Germinal center (tissue), 1 donor: ENCODE measurements at places on chromosomes 2 and 18.
A peak's percentile ranks its signal among the peaks of the same experiment; 100 is the strongest.

GRCh38 chr2:225025917-225026571 is 16.2 kb downstream of the DOCK10 start:
- no peak for DNase-seq

- DNase-seq: no peak
Observed at GRCh38 chr2:158731386-158731785, 63.7 kb upstream of the DAPL1 start.

- no peak for DNase-seq
Observed at GRCh38 chr2:166924967-166925366, 36.7 kb downstream of the XIRP2 start.

- DNase-seq: no peak
Observed at GRCh38 chr2:144111437-144111836, 408.5 kb downstream of the ZEB2 start.

GRCh38 chr18:61079714-61080113 is 253.5 kb upstream of the CDH20 start:
- DNase-seq: no peak

- no peak for DNase-seq
Observed at GRCh38 chr18:79800371-79801180, 2.8 kb downstream of the KCNG2 start.

DNA sequence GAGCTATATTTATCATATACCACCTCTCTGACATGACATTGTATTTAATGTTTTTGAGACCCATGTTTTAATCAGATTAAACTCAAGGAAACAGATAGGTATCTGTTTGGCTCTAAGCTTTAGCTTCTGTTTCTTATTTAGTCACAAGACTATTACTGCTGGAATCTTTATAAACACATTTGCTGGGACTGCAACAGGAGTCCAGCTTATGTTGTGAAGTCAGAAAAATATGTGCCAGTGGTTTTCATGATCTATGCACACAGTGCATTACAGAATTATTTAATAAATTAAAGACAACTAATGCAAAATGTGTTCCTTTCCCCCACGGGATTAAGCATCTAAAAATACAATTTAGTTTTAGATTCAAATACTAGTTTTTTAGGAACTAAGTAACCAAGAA is 338.9 kb downstream of the ZEB2 start:
- DNase-seq: no peak

DNA sequence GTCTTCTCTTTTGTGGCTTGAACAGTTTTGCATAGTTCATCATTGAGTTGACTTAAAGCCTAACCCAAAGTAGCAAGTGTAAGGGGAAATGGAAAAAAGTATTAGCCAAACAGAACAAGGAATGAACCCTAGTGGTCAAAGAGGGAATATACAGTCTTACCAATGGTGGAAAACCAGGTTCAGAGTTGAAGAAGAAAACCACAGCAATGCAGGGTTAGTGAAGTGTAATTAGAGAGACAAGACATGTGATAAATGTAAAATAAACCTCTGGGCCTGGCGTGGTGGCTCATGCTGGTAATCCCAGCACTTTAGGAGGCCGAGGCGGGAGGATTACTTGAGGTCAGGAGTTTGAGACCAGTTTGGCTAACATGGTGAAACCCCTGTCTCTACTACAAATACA is 2.4 kb downstream of the TTN start:
- DNase-seq: peak; percentile 63

GRCh38 chr2:101473911-101474701 is 806 bp downstream of the RFX8 start:
- peak; percentile 28 for DNase-seq

GRCh38 chr2:207662203-207662602 is 37.0 kb upstream of the METTL21A start:
- peak; percentile 72 for DNase-seq

DNA sequence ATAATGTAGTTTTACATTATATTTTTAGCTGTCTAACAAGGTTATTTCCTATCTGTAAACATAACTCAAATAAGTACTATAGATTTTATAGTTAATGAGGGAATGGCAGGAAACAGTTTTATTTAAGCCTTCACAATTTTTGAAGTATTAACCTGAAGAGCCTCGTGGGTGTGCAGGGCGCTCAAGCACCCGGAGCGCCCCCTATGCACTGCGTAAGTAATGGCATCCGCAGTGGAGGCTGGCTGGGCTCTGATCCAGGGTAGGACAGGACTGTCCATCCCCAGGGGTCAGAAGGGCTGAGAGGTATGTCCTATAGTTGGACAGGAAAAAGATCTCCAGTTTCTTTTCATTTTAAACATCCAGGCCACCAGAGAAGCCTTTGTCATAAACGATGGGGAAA is 8.2 kb upstream of the GBX2 start:
- DNase-seq: peak; percentile 47

DNA sequence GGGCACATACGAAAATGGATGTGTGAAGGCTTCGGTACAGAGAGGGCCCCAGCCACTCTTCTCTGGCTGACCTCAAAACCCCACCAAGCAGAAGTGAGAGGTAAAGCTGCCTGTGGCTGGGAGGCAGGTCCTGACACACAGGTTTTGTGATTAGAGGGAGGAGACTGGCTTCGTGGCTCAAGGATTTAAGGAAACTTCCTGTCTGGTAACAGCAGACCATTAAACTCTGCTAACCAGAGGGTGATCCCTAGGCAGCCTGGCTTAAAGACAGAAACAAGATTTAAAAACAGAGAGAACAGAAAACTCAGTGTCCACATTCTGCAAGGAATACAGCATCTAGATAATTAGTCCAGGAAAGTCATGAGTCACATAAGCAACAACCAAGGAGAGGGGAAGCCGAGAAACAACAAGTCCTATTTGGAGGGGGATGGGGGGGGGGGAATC is 101.9 kb downstream of the NFATC1 start:
- DNase-seq: no peak

DNA sequence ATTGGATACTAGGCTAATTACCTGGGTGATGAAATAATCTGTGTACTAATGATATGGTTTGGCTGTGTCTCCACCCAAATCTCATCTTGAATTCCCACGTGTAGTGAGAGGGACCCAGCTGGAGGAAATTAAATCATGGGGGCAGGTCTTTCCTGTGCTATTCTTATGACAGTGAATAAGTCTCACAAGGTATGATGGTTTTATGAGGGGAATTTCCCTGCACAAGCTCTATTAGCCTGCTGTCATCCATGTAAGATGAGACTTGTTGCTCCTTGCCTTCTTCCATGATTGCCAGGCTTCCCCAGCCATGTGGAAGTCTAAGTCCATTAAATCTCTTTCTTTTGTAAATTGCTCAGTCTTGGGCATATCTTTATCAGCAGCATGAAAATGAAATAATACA is 394.1 kb upstream of the SYT4 start:
- DNase-seq: no peak

- peak; percentile 51 for DNase-seq
Observed at GRCh38 chr2:68835621-68836020, 35.6 kb downstream of the BMP10 start.

DNA sequence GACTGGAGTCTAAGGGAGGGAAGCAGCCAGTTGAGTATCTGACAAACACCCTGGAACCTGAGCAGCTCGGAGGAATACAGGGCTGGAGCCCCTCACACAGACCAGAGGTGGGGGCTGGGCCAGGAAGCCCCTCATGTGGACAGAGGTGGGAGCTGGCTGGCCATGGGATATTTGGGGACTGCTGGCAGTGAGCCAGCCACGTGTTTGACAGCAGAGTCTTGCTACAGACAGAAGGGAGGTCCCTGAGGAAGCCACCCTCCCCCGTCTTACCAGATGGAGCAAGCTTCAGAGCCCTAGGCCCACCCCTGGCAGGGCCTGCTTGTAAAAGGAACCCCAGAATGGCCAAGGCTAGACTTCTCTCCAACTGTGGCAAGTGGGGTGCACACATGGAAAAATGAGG is 3.6 kb upstream of the MTERF4 start:
- DNase-seq: no peak

DNA sequence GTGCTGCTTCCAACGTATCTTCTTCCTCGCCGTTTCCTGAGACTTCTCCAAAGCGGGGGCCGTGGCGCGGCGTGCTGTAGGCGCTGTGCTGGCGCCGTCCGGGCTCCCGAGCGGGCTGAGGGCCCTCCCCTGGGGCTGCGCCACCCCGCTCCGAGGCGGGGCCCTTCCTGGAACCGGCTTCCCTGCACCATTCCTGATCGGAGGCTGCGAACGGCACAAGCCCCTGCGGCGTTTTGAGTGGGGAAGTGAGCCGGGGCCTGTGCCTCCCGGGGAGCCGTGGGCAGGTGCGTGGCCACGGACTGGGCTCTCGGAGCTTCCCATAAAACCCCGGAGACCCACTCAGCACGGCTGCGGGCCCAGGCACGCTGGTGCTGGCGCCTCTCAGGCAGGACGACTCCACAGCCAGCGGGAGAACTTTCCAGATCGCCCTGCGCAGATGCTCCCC is 74.7 kb downstream of the PSMG2 start:
- no peak for DNase-seq

- DNase-seq: no peak
Observed at GRCh38 chr18:46289463-46289862, 185.3 kb downstream of the HAUS1 start.

- DNase-seq: no peak
Observed at GRCh38 chr2:130385709-130386108, 29.9 kb downstream of the PTPN18 start.

GRCh38 chr2:43340066-43340465 is 113.7 kb upstream of the ZFP36L2 start:
- no peak for DNase-seq

- DNase-seq: no peak
Observed at GRCh38 chr2:117856415-117857210, 42.1 kb downstream of the DDX18 start.

DNA sequence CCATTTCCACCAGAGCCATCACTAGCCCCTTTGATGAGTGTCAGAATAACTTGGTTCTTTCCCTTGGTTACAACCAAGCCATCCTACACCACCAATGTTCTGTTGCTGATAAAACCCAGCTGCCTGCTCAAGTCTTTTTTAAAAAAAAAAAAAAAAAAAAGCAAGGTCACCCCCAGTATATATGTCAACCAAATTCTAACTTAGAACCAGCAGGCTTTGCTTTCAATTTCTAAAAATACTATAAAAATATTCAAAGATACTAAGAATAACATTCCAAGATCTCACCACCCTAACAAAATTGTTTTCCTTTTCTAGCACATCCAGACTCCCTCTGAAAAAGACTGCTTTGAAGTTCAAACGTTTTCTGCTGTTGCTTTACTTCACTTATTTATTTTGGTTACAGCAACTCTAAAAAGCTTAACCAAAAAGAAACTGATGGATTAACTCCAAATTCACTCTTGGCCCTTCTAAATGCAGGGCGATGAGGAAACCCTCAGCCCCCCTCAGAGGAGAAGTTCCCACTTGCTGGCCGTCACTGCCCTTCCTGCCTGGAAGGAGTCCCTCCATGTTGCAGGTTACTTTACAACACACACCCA is 10.9 kb downstream of the UXS1 start:
- no peak for DNase-seq

DNA sequence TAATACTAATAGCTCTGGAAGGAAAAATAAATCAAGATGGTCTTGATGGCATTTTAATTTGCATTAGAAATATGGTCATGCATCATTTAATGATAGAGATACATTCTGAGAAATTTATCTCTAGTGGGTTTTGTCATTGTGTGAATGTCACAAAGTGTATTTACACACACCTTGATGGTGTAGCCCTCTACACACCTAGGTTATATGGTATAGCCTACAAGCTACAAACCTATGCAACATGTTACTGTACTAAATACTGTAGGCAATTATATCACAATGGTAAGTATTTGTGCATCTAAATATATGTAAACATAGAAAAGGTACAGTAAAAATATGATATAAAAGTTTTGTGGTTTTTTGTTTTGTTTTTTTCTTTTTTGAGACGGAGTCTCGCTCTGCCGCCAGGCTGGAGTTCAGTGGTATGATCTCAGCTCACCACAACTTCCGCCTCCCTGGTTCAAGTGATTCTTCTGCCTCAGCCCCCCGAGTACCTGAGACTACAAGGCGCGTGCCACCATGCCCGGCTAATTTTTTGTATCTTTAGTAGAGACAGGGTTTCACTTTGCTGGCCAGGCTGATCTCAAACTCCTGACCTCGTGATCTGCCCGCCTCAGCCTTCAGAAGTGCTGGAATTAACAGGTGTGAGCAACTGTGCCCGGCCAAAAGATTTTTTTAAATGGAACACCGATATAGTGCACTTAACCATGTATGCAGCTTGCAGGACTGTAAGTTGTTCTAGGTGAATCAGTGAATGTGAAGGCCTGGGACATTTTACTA is 83.7 kb upstream of the UBXN4 start:
- DNase-seq: no peak

DNA sequence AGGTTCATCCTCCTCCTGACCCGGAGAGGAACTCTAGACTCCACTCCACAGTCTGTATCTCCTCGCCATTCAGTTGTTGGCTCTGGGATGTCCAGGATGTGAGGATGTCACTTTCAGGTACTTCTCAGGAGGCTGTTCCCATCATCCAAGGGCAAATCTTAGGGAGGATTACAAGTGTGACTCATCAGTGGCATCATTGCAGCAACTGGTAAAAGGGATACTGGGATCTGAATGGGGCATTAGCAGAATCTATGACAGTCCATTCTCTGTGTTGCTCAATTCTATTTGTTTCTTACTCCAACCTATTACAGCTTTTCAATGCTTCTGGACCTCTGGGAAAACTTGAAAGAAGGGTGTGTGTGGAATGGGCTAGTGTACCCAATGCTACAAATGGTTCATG is 81.5 kb upstream of the FN1 start:
- DNase-seq: no peak

GRCh38 chr2:23670245-23670592 is 256.7 kb downstream of the ATAD2B start:
- DNase-seq: no peak

DNA sequence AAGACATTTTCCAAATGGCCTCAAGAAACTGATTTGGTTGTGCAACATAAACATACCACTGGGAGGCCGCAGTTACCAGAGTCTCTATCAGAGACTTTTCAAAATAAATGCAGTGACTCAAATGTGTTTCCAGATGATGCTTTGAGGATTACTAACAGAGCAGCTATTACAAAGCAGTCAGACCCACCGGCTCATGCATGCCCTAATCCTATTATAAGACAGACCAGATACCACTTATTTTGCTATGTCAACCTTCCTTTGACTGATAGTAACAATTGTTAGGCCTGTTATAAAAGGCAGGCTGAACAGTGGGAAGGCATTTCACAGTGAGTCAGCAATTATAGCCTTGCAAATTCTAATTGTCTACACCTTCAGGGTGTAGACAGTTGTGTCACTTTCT is 217.7 kb downstream of the LRRTM1 start:
- DNase-seq: no peak

DNA sequence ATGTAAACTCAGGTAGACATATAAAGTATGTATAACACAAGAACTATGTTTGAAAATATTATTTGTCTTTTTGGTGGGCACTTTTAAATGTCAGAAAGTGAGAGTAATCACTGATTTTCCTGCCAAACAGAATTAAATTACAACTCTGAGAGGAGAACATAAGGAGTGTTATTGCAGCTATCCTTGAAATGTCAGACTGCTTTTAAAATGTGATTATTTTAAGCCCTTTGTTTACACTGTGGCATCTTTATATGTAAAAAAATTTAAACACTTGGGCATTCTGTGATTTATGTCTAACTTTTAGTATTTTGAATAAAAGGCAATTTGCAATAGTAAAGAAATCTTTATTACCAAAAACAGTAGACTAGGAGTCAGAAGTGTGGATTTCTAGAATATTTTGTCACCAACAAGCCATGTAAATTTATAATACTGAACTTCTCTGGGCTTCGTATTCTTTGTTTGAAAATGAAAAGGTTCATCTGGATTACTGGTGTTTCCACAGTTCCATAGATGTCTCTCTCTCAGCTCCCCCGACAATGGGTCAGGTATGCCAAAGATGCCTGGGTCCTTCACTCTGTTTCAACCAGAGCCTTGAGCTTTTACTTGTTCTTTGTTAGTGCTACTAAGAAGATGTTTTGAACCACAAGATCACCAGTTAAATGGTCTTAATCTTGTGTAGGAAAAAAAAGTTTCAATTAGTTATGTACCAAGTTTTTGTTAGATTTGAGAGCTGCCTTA is 38.8 kb downstream of the GULP1 start:
- no peak for DNase-seq
